ENCODE measurements at places on chromosomes 6 and 20.

GRCh38 chr6:16129623-16130401 lies 926 bp downstream of the MYLIP start:
- peak; percentile 89 for DNase-seq

GRCh38 chr20:24958506-24959385 lies 9.7 kb downstream of the CST7 start:
- no peak for DNase-seq

DNA sequence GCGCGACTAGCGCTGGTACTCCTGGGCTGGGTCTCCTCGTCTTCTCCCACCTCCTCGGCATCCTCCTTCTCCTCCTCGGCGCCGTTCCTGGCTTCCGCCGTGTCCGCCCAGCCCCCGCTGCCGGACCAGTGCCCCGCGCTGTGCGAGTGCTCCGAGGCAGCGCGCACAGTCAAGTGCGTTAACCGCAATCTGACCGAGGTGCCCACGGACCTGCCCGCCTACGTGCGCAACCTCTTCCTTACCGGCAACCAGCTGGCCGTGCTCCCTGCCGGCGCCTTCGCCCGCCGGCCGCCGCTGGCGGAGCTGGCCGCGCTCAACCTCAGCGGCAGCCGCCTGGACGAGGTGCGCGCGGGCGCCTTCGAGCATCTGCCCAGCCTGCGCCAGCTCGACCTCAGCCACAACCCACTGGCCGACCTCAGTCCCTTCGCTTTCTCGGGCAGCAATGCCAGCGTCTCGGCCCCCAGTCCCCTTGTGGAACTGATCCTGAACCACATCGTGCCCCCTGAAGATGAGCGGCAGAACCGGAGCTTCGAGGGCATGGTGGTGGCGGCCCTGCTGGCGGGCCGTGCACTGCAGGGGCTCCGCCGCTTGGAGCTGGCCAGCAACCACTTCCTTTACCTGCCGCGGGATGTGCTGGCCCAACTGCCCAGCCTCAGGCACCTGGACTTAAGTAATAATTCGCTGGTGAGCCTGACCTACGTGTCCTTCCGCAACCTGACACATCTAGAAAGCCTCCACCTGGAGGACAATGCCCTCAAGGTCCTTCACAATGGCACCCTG lies 1.6 kb downstream of the TPBG start:
- DNase-seq: no peak

GRCh38 chr6:167341665-167342655 lies 17.1 kb downstream of the TTLL2 start:
- DNase-seq: no peak

- DNase-seq: no peak
Observed at GRCh38 chr6:55726144-55726543, 147.2 kb upstream of the HMGCLL1 start.

GRCh38 chr6:3520281-3521230 lies 63.7 kb upstream of the SLC22A23 start:
- DNase-seq: no peak

DNA sequence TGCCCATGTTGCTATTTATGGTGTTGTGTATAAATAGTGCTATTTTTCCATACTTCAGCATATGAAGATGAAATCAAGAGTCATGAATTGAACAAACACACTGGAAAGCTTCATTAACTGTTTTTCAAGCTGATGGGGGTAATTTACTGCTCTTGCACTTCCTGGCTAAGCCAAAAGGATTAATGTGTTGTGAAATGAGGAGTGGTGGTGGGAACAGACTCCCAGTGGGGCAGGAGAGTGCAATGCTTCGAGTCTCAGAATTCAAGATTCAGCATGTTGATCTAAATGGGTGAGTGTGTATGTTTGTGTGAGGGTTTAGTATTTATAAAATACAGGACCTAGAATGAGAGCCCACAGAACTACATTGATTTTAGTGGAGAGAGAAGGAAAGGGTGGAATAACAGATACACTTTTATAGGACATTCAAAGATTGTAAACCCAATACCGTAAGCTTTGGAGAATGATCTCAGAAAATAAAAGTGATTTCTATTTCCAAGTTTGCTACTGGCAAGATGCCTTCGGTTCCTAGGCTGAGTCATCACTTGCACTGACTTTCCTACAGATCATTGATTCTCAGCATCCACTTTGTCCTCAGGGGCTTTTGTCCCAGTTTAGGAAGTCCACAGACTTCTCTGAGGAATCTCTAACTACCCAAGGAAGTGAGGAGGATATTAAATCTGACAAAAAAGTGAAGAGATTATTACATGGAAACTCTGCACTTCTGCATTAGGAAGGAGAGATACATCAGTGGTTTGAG lies 303.6 kb downstream of the TRDN start:
- DNase-seq: no peak

DNA sequence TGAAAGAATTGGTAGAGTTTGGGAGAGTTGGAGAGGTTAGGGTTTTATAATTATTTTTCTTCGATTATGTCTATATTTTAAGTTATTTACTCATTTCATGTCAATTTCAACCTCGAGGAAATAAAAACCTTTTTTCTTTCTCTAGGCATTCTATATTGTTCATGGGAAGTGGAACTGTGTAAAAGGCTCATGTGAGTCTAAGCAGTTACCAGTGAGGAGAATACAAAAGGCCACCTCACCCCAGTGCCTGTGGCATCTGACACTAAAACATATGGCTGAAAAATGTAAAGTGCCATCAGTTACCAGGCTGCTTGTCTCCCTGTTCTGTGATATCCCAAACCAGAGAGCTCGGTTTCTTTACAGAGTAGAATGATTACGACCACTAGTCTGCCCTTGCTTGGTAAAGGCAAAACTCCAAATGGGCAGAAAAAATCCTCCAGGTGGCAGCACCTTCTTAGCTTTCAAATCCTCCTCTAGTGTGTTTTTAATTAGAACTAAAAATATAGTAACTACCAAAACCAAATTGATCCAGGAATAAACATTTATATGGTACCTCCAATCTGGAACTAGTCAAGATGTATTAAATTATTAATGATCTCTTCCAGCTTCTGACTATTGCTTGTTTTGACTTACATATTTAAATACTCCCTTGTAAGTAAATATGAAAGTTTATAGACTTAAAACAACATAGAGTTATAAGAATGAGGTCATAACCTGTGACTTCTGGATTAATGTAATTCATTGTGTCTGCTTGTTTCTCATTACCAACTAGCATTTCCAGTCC lies 122.6 kb upstream of the MCHR2 start:
- peak; percentile 36 for DNase-seq

GRCh38 chr6:29626948-29627754 lies 5.8 kb downstream of the GABBR1 start:
- DNase-seq: no peak

- no peak for DNase-seq
Observed at GRCh38 chr6:78611886-78612480, 255.4 kb upstream of the IRAK1BP1 start.

GRCh38 chr20:45890077-45890984 lies 677 bp downstream of the NEURL2 start:
- peak; percentile 78 for DNase-seq

DNA sequence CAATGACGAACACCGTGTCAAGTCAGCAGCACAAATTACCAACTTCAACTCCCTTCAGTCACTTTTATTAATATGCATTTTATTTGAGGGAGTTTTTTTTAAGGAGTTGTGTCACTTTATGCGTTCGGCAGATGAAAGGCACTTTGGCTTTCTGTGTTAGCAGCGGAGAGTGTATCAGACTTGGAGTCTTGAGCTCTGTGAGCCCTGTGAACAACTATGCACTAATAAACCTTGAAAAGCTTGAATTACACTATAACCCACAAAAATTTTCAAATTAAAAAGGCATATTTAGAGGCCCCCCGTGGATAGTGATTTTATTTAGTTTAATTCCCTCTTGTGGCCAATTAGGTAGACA lies 335.3 kb upstream of the NT5E start:
- DNase-seq: no peak

GRCh38 chr20:51926670-51927305 lies 124.5 kb upstream of the SALL4 start:
- DNase-seq: peak; percentile 50

- DNase-seq: no peak
Observed at GRCh38 chr6:155936551-155936950, 480.9 kb upstream of the NOX3 start.

GRCh38 chr6:137744877-137745276 lies 122.2 kb upstream of the TNFAIP3 start:
- DNase-seq: no peak

DNA sequence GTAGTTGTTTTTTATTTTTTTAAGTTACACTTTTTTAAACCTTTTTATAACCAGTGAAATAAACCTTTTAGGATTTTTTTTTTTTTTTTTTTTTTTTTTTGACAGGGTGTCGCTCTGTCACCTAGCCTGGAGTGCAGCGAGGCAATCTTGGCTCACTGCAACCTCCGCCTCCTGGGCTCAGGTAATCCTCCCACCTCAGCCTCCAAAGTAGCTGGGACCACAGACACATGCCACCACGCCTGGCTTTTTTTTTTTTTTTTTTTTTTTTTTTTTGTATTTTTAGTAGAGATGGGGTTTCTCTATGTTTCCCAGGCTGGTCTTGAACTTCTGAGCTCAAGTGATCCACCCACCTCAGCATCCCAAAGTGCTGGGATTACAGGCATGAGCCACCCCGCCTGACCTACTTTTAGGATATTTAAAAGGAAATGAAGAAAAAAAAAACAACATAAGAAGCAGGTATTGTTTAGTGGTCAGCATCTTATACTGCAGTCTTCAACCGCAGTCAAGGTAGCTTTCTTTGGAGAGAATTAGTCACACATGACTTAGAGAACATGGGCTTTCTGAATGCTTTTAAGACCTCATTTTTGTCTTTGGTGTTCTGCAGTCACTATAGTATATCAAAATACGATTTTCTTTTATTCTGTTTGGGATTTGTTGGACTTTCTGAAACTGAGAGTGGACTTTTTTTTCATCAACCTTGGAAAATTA lies 1.6 kb downstream of the POLR1H start:
- DNase-seq: no peak

- DNase-seq: no peak
Observed at GRCh38 chr6:157108923-157109322, 214.4 kb downstream of the TMEM242 start.

GRCh38 chr6:150596439-150596838 lies 3.2 kb upstream of the PLEKHG1 start:
- no peak for DNase-seq

All from lower leg skin (tissue), 4 donors.